Ecto neural progenitor cell (in vitro differentiated cells): ENCODE measurements at places on chromosomes 3 and 15.

DNA sequence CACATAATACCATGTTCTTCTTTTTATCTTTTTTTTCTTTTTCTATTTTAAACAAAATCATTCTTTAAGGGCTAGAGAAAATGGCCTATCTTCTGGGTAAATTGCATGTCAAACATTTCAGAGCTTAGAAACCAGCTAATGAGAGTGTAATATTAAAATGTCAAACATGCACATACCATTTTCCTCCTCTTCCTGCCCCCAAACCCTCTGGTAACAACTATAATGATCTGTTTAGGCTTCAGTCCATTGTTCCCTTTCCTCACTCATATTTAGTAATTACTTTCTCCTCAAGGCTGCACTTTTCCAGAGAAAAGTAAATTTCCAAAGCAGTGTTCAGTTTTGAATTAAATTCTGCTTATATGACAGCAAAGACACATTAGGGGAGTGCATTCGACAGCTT is 224.3 kb upstream of the ROBO2 start:
- no peak for DNase-seq

DNA sequence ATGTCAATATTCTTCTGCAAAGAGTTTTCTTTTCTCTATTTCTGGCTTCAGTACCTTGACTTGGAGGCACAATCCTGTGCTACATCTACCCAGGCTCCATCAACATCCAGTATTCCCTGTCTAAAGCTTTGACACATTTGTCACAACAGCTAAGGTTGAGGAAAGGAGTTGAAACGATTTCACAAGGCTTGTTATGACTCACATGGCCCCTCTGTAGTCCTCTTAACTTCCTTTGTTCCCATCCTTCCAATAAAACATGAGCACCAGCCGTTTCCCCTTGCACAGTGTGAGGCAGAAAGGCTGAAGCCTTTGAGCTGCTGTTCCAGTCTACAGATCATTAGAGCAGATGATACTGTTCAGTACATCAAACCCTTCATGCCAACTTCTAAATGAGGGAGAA is 163.0 kb upstream of the TMCO5A start:
- DNase-seq = no peak

- DNase-seq = no peak
Observed at GRCh38 chr3:17088017-17088416, 203.3 kb downstream of the PLCL2 start.

- DNase-seq = peak; percentile 19
Observed at GRCh38 chr15:25743548-25744275, 119.4 kb downstream of the ATP10A start.

- no peak for DNase-seq
Observed at GRCh38 chr15:50116477-50116876, 2.6 kb downstream of the ATP8B4 start.

DNA sequence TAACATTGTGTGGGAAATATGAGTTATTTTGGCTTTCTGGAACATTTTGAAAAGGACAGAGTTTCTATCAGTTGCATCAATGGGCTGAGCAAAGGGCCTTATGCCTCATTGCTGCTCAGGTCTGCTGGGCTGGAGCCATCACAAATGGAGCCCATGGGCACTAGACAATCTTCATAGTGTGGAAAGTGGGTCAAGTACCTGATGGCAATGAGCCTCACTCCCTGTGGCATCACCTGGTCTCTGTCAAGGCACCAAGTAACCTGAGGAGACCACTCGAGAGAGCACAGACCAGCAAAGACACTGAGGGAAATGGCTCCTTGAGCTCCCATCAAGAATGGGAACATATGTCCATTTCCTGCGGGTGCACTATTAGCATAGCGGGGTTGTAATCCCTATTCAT is 96.7 kb upstream of the PPP2R3A start:
- DNase-seq = no peak

DNA sequence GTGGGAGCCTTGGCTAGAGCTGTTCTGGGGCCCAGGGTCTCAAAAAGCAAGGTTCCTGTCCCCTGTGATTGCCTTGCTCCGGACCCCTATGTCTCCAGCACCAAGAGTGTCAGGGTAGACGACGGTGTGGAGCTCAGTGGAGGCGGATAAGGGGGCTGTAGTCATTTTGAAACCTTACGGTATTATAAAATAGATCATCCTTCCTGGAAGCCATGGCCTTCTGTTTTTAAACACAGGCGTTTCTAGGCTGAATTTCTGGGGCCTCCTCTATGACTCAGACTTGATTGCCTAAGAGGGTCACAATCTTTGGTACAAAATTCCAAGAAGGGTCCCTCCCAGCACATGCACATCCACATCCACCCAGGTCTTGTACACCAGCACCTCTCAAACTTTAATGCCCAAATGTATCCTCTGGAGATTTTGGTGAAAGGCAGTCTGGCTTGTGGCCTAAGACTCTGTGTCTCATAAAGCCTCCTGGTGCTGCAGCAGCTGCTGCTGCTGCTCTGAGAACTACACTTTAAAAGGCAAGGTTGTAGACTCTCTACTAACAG is 70.5 kb upstream of the XCR1 start:
- no peak for DNase-seq
